NCI-H187 treated with DMSO at 0.1 percent for 48 hours (cell line): ENCODE measurements at places on chromosomes 2 and 18.

DNA sequence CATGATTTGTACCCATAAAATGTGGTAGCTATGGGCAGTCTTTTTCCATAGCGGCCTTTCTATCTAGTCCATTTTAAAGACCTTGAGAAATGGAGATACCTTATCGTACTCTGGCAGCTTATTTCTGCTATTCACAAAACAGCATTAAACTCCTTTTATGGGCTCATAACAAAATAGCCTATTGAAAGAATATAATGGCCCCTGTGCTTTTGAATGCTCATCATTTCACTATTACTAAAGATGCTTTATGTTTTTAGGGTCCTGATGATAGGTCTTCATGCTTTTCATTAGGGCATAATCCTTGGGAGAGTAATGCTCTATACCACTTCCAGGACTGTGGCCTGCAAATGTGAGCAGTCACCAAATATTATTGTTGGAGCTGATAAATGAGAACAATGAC, 7.3 kb upstream of the TMEM178A start:
- no peak for DNase-seq

DNA sequence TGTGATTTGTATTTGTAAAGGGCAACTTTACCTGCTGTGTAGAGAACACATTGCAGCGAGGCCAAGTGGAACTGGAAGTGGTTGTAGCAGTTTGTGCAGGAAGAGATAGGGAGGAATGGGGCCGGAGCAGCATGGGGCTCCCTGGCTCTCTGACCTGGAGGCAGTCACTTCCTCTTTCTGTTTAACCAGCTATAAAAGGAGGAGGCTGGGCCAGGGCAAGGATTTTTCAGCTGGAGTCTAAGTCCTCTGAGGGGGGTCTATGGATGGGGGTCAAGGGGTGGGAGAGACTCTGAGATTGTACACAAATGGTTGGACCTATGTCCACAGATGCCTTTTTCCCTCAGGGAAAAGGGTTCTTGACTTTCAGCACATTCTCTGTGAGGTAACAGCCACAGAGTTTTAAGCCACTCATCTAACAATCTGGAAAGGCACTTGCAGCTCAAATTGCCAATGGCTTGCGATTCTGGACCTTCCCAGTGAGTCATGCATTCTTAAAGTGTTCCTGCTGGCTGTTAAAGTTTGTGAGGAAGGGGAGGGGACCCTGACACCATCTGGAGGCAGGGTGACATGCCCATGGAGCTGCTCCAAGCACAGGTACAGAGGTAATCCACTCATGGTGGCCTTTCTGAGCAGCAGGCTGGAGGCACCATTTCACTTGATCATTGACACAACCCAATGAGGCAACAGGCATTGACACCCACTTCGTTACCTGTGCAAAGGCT, 347.0 kb downstream of the CYRIA start:
- no peak for DNase-seq

DNA sequence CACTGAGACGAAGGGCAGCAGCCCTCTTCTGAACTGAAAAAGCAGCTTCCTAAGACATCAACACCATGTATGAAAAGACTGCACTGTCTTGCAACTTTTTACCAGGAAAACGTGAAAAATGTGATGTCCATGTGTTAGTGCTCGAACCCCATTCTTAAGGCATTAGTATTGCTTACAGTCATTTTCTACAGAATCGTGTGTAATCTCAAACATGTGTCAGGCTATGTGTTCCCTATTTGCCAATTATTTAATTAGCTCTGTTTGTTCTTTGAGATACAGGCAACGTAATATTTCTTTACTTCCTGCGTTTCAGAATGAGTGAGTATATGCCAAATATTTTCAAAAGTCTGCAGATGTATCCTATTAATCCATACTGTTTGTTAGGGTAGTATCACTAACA, 307.7 kb upstream of the CCDC68 start:
- DNase-seq, result no peak

DNA sequence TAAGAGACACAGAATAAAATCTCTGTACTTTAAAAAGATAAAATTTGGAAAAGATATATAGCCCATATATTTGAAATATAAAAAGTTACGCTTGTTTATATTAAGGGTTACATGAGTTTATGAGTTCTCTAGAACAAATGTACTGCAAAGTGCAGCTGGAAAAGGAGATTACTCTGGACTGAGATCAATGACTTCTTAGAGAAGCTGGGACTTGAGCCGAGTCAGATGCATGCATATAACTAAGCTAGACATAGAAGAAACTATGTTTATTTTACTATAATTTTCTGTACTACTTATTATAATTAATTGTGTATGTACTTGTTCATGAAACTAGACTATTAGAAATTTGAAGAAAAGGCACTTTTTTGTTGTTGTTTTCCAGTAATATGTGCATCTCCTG, 170.3 kb upstream of the NXPH2 start:
- no peak for DNase-seq

DNA sequence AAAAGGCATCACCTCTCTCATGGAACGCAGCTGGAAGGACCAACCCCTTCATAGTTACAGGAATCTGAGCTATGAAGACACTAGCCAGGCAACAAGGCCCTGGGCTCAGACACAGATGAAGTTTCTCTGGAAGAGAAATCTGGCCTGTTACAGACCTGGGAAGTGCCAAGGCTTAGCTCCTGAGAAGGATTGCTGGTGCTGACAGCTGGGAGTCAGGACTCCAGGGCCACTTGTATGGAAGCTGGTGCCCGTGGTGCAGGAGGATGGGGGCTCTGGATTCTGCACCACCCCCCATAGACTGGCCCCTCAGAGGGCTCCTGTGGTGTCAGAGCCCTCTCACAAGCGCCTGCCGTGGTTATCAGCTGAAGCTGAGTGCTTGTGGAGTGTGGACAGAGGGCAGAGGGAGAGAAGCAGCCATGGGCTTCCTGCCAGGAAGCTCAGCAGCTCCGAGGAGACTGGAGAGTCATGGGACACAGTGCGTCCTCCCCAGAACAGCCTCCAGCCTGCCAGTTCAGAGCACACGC, 87.3 kb upstream of the LCLAT1 start:
- DNase-seq, result no peak

DNA sequence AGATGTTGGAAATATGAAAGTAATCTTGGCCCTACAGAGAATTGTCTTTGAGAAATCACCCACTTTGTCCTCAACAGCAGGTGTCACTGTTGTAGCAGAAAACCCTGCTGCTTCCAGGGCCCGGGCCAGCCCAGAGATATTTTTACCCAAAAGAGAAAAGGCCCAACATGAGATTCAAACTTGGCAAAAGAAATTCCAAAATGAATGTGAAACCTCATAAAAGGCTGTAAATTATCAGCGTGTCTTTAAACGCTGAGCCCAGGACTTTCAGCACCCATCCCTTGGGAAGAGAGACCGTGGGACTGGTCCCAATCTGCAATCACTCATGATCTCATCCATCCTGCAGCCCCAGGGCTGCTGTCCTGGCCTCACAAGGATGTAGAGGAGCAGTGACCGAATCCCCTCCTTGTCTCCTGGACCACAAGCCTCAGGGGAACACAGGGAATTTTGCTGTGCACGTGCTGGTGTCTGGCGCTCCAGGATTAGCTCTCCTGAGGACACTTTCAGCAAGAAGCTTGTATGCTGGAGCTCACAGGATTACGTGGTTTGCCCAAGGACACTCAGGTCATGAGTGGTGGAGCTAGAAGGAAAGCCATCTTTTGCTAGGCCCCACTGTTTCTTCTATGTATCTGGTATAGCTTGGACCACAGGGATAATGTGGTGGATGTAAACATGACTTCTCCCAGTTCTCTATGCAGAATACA, 202.1 kb downstream of the RNF144A start:
- DNase-seq, result no peak

GRCh38 chr18:9852266-9853081, 33.3 kb upstream of the TXNDC2 start:
- no peak for DNase-seq

- DNase-seq, result no peak
These were observed 232.3 kb upstream of the CHAC2 start for GRCh38 chr2:53535234-53535840.

DNA sequence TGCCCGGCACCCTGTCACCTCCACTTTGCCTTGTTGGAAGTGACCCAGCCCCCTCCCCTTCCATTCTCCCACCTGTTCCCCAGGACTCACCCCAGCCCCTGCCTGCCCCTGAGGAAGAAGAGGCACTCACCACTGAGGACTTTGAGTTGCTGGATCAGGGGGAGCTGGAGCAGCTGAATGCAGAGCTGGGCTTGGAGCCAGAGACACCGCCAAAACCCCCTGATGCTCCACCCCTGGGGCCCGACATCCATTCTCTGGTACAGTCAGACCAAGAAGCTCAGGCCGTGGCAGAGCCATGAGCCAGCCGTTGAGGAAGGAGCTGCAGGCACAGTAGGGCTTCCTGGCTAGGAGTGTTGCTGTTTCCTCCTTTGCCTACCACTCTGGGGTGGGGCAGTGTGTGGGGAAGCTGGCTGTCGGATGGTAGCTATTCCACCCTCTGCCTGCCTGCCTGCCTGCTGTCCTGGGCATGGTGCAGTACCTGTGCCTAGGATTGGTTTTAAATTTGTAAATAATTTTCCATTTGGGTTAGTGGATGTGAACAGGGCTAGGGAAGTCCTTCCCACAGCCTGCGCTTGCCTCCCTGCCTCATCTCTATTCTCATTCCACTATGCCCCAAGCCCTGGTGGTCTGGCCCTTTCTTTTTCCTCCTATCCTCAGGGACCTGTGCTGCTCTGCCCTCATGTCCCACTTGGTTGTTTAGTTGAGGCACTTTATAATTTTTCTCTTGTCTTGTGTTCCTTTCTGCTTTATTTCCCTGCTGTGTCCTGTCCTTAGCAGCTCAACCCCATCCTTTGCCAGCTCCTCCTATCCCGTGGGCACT, 4.5 kb downstream of the RETREG2 start:
- DNase-seq, result no peak

GRCh38 chr18:22977847-22978701, 44.9 kb downstream of the RBBP8 start:
- no peak for DNase-seq

DNA sequence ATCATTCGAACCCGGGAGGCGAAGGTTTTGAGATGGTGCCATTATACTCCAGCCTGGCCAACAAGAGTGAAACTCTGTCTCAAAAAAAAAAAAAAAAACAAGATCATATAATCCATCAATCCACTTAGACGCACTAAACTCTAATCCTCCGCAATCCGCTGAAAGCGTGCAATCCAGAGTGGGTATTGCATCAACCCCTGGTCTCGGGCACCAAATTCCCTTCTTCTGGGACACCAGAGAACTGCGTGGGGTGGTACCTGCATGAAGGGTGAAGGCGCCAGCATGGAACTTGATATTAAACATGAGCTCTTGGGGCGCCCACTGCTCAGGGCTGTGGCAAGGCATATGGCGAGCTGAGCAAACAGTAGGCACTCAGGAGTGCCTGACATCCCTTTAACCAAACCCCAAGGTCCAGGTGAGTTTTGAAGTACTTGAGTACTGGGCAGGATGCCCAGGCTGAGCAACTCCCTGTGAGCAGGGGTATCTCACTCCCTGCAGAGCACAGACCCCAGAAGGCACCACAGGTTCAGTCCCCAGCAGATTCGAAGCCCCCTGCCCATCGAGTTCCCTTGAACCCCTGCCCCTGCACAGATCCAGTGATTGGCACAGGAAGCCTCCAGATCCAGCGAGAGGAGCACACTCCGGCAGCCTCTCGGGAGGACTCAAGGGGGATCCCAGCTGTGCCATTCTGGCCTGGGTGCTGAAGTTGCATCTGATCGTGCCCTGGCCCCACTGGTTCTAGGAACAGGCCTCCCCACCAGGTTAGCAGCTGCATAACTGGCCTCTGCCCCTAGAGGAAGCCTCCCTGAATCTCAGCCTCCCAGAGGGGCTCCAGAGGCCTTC, 8.0 kb downstream of the ALPI start:
- DNase-seq, result no peak

DNA sequence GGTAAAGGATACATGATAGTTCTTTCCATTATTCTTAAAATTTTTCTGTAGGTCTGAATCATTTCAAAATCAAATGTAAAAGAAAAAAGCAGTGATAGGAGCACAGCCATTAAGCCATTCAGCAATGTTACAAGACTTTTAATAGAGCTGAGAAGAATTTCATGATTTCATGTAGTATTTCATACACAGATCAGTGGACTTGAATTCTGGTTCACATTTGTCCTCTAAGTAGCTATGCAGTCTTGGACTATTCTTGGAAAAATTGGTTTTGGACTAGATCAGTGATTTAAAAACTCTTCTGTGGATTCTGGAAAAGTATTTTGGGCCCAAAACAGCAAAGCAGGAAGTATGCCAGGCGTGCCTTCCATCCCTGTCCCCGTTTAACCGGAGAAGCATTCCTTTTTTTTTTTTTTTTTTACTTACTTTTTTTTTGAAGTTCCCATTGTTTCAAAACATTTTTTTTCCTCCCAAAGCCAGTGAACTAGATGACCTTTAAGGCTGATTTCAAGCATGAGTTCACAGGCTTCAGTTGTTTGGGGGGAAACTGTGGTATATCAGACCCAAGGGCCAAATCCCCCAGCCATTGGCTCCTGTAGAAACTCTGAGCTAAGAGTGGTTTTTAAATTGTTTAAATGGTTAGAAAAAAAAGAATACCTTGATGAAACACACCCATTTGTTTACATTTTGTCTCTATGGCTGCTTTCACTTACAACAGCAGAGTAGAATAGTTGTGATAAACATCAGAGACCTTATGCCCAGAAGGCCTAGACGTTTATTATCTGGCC, 17.5 kb upstream of the POLI start:
- no peak for DNase-seq

- peak; percentile 36 for DNase-seq
These were observed 521.2 kb upstream of the FANCL start for GRCh38 chr2:58762176-58762781.

GRCh38 chr2:165746501-165746900, 47.5 kb downstream of the GALNT3 start:
- no peak for DNase-seq

GRCh38 chr2:75246441-75247167, 47.3 kb upstream of the TACR1 start:
- DNase-seq, result no peak

DNA sequence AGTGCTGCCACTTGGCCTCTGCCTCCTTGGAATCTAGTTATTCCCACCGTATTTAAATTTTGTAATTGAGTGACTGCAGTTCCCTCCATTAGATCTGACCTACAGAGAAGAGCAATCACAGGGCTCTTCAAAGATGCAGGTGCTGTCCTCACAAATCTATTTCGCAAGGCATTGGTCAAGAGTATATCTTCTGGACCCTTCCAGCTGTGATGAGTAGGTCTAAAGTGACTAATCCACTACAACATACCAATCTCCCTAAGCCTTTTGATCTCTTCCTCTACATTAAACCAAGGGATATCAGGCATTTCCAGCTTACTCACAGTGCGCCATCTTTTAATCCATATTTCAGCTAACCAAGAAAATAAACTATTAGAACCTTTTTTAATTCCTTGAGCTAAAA, 65.1 kb upstream of the COL3A1 start:
- DNase-seq, result no peak
